GM12891 (cell line): ENCODE measurements at places on chromosomes 2 and 18.

DNA sequence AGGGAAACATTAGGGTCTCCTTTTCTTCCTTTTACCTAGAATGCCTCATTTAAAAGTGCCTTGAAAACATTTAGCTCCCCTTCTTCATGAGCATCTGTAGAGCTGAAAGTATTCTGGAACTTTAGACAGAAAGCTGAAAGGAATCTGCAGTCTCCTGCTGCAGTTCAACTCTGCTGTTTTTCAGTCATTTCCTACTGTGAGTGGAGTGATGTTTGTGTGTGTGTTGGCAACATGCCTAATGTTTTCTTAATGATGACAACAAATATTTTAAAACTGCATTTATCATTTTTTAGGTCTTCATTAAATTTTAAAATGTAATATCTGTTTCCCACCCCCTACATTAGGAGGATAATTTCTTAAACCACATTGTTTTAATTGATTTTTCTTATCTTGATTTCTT lies 66.6 kb downstream of the TWSG1 start:
- no peak for DNase-seq

DNA sequence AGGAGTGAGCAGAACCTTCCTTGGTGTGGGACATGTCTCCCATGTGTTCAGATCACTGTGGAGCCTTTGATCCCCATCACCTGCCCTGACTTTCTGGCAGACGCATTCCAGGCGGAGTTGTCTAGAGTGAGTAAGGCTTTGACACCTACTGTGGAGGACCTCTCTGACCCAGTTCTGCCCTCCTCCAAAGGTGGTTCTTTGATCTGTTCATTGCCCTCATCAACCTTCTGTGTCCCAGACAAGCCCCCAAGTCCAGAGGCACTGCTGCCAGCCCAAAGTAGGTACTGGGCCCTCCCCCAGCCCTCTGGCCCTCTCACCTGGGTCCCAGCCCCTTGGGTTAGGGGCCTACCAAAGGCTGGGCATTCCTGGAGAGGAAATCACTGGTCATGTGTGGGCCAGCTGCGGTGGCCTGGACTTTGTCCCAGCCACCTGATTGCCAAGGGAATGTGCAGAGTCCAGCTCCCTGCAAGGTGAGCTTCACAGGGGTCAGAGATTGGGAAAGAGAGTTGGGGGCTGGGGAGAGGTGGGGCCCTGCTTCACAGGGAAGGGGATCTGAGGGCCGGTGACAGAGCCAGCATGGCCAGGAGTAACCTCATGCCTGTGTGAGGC lies 12.1 kb upstream of the FAHD2A start:
- no peak for DNase-seq

GRCh38 chr2:104465981-104466380 lies 387.9 kb upstream of the POU3F3 start:
- DNase-seq = no peak

GRCh38 chr18:11316546-11316945 lies 167.2 kb upstream of the PIEZO2 start:
- DNase-seq = no peak

- no peak for DNase-seq
Measured at GRCh38 chr2:225620227-225620626, 220.7 kb downstream of the NYAP2 start.
